A549 treated with AZD2906 at 1 μM for 4 hours (cell line): ENCODE measurements at places on chromosomes 5 and 9. TPM values are rescaled to one million over a fixed set of nuclear protein-coding genes. Genes with fewer than 3 reads are reported as not detected.

The PCDHGC5 gene
- 0.02 to 0.03 TPM in 2 of 5 replicates, not detected in the others for total RNA-seq

The LCN12 gene
- 0.58 to 2.4 TPM (median 1.5 TPM) in 5 replicates for total RNA-seq

The ZBTB43 gene
- total RNA-seq = 6.2 to 10.9 TPM (median 6.8 TPM) in 5 replicates

The ADAMTS16 gene
- 1.3 to 2.8 TPM (median 1.4 TPM) in 5 replicates for total RNA-seq

The LCN9 gene
- not detected in 5 replicates for total RNA-seq

The GRM6 gene
- not detected in 5 replicates for total RNA-seq

The HAPLN1 gene
- total RNA-seq = not detected in 5 replicates

The AJM1 gene
- total RNA-seq = 3.7 to 4.5 TPM (median 4.1 TPM) in 5 replicates

The ANKRD33B gene
- total RNA-seq = 10.2 to 11.6 TPM (median 10.6 TPM) in 5 replicates

The SHB gene
- 28.0 to 44.4 TPM (median 40.8 TPM) in 5 replicates for total RNA-seq

The PCDHB8 gene
- 0.24 to 0.28 TPM (median 0.26 TPM) in 5 replicates for total RNA-seq

The RASEF gene
- total RNA-seq = 6.2 to 6.8 TPM (median 6.6 TPM) in 5 replicates

The ANGPTL2 gene
- 0.01 TPM in 1 of 5 replicates, not detected in the others for total RNA-seq

The AK8 gene
- total RNA-seq = 0.82 to 1.3 TPM (median 0.93 TPM) in 5 replicates

The AQP3 gene
- 18.8 to 31.6 TPM (median 24.2 TPM) in 5 replicates for total RNA-seq

The FER gene
- total RNA-seq = 3.3 to 5.7 TPM (median 4.9 TPM) in 5 replicates

The PDCD1LG2 gene
- total RNA-seq = 0.09 to 0.18 TPM (median 0.15 TPM) in 5 replicates

The SLC45A2 gene
- total RNA-seq = not detected in 5 replicates

The EPB41L4A gene
- total RNA-seq = 2.5 to 3.4 TPM (median 3.3 TPM) in 5 replicates
